Epithelial cell of proximal tubule (primary cell): ENCODE measurements at places on chromosomes 2 and 18. TPM values are rescaled to one million over a fixed set of nuclear protein-coding genes. Genes with fewer than 3 reads are reported as not detected.
A peak's percentile ranks its signal among the peaks of the same experiment; 100 is the strongest.

GRCh38 chr2:120880381-120880780 lies 144.7 kb downstream of the GLI2 start:
- DNase-seq = no peak

DNA sequence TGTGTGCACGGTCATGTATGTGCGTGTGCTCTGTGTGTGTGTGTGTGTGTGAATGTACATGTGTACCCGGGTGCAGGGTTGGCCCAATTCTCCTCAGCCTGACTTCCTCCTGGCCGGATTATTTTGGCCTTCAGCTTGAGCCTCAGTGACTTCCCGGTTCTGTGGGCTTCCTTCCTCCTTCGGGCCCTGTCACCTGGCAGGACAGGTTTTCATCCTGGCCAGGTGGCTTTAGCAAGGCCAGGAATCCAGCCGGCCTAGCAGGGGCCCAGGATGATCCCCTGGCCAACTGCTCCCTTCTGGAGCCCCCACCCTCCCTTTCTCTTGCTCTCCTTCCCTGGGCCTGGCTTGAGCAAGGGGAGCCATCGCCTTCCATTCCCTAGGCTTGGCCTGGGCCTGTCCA lies 140.5 kb downstream of the INHBB start:
- DNase-seq = no peak

DNA sequence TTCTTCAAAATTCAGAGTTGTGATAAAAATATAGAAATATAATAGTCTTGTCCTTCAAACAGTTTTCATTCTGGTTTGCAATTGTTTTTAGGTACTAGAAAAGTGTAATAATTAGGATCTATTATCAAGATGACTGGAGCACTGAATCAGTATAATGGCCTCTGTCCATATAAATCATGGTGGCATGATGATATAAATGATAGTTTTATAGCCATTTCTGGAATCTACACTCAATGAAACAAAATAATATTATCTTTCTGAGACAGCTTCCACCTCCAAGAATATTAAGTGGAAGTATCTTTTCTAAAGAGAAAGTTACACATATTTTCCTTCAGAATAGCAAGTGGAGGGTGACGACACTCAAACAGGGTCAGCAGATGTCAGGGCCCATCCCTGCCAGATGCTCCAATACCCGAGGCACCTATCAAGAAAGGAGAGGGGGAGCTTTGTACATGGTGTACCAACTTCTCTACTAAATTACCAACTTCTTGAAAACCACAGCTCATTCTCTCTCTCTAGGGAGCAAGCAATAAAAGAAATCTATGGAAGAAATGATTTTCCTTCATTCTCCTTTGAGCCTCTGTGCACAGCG lies 882.7 kb upstream of the CHAC2 start:
- no peak for DNase-seq

- no peak for DNase-seq
These were observed 169.8 kb upstream of the PKDCC start for GRCh38 chr2:41878056-41878455.

DNA sequence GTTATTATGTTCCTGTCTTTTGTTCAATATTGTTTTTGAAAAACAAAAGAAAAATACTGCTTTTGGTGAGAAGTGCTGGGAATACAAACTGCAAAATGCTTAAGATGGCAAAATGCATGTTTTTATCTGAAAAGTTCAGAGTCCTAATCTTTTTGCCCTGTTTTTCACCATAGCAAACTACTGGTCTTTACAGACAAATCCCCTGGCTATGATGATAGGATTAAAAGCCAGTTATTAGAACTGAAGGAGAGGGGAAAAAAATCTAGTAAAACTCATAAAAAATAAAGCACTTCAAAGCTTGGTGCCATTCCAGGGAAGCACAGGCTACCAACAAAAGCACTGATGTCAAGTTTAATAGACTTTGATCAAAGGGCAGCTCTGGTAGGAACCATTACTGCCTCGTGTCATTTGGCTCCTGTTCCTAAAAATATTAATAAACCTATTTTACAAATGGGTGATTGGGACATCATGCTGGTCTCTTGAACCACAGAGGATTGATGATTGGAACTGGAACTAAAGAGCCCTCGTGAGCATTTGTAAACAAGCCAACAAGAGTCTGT lies 194.7 kb downstream of the RAB3GAP1 start:
- DNase-seq = no peak

DNA sequence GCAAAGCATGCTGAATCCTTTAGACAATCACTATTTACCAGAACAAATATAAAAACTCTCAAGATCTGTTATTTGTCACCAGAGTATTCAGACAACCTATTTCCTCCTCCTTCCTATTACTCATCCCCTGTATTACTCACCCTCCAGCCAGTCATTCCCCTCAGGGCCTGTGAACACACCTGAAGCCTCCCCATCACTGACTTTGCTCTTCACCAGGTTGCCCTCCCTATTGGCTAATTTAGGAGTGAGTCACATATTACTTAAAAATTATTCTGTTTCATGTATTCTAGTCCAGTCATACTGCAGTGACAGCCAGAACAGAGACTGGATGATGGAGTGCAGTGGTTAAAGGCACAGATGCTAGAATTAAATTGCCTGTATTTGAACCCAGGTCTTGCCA lies 3.7 kb upstream of the ATG16L1 start:
- DNase-seq = peak; percentile 47

GRCh38 chr2:15763106-15763821 lies 171.6 kb downstream of the DDX1 start:
- DNase-seq = no peak

DNA sequence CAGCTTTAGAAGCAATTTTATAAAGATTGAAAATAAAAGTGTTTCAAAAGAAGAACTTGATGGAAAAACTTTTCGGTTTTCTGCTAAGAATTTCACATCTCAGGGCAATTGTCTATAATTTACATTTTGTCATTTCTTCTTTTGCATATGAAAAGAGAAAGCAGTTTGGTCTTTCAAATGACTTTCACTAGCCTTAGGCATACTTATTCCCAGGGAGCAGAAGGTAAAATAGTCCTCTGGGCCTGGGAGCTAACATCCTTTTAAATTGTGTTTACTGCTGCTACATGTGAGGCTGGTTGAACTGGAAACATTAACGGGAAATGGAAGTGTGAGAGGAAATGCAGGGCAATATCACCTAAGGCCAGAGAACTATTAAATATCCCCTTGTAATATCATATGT lies 37.1 kb downstream of the MYO3B start:
- DNase-seq = no peak

- DNase-seq = no peak
These were observed 16.5 kb downstream of the SCLY start for GRCh38 chr2:238077292-238077691.

DNA sequence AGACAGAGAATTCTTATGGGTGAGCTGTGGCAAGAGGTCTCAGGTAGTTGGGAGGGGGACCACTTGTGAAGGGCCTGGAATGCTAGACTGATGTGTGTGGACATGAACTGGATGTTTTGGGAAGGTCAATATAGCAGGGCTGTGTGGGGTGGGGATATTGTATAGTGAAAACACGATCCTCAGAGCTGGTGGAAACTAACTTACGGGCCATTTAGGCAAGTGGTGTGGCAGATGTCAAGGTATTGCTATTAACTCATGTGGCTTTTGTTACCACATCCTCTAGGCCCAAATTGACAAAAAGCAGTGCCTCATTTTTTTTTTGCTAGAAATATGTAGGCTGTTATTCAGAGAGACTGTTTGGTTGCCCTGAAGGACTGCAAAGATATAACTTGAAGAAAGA lies 8.0 kb upstream of the GALNT1 start:
- DNase-seq = no peak

DNA sequence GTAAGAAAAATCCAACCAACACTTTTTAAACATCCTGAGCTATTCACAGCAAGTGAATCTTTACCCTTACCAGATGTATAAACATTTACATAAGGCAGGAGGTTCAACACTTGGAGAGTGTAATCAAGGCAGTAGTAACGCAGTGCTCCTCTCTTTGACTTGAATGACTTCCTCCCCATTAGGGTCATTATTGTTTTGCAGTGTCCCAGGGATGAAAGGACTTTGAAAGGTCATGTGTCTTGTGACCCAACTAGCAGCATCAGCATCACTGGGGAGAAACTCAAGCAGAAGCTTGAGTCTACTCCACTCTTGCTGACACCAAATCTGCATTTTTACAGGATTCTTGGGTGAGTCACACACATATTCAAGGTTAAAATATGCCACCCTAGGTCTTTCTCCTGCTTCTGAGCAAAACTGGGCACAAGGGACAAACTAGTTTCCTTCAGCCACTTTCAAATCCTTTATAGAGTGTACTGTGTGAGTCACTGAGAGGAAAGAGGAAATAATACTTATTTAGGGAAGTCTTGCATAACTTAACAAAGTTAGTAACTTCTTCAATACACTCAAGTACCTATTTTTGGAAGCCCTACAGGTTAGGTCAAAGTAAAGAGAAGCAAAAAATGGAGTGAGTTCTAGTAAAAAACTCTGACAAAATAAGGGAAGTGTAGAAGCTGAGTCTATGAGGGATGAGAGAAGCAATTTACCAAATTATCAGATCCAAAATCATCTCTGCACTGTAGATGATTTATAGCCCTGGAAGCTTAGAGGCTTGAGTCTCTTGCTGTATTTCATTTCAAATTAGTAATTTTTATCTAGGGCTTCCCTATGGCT lies 51.0 kb upstream of the EML4 start:
- DNase-seq = peak; percentile 66

DNA sequence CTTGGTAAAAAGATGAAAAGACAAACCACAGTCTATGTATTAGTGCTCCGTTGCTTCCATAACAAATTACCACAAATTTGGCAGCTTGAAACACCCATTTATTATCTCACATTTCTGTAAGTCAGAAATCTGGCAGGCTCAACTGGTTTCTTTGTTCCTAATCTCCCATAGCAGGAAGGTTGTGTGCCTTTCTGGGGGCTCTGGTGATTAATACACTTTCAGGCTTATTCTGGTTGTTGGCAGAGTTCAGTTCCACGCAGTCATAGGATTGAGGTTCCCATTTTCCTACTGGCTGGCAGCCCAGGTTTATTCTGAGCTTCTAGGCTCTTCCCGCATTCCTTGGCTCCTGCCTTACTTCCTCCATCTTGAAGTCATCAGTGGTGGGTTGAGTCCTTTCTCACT lies 189.3 kb downstream of the ANAPC1 start:
- no peak for DNase-seq

C2orf15 gene
- total RNA-seq = 2.4 and 3.7 TPM in 2 replicates

EFEMP1 gene
- total RNA-seq = 30.0 and 42.8 TPM in 2 replicates

CXCR1 gene
- total RNA-seq = not detected in 2 replicates

PNKD gene
- total RNA-seq = 53.3 and 55.3 TPM in 2 replicates

LRATD1 gene
- 14.1 and 14.2 TPM in 2 replicates for total RNA-seq

KCNJ3 gene
- total RNA-seq = 0.12 TPM in 1 of 2 replicates, not detected in the other

R3HDM1 gene
- total RNA-seq = 11.3 and 16.7 TPM in 2 replicates

C2orf80 gene
- total RNA-seq = not detected in 2 replicates

CNGA3 gene
- not detected in 2 replicates for total RNA-seq
